ENCODE measurements at places on chromosomes 13 and 19.

DNA sequence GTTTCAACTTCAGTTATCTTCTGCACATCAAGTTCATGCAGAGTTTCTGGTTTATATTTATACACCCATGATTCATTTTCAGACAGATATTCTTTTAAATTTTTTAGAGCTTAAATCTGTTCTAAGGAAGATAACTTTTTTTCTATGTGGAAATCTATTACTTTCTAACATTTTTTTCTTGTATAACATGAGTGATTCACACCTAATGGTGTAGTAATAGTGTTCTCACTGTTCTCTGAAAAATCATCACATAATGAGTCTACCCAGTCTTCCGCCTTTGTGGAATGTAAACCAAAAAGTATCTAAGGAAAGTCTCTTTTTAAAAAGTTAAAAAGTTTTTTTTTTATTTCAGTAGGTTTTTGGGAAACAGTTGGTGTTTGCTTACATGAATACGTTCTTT is 70.8 kb downstream of the FNDC3A start:
- no peak for DNase-seq

- DNase-seq: no peak
Measured at GRCh38 chr13:62524498-62524897, 1108.8 kb upstream of the PCDH20 start.

GRCh38 chr13:41785402-41786172 is 175.3 kb downstream of the VWA8 start:
- no peak for DNase-seq

- peak; percentile 27 for DNase-seq
Measured at GRCh38 chr19:36460046-36460445, 29.3 kb downstream of the ZNF566 start.

GRCh38 chr19:49155005-49155819 is at the start of gene HRC:
HRC (minus strand) TSS chr19:49155396; CDS start chr19:49155237, 159 bp downstream.
- no peak for DNase-seq

GRCh38 chr13:30926781-30927180 is 5.7 kb upstream of the TEX26 start:
- no peak for DNase-seq

DNA sequence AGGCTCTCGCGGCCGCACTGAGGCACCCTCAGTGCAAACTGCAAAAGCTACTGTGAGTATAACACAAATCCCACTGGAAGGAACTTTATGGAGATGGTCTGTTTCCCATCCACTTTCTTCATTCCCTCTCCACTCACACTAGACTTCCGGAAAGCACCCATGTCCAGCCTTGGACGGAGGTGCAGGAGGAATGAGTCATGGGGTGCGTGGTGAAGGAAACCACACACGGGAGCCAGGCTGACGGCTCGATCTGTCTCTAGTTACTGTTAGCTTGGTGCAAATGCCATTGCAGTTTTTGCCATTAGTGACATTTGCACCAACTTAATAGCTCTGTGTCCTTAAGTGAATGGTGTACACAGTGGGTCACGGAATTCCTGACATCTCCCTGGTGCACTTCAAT is 14.6 kb downstream of the NLRP8 start:
- DNase-seq: no peak

GRCh38 chr19:17358395-17358794 is 18.7 kb downstream of the PLVAP start:
- DNase-seq: no peak

DNA sequence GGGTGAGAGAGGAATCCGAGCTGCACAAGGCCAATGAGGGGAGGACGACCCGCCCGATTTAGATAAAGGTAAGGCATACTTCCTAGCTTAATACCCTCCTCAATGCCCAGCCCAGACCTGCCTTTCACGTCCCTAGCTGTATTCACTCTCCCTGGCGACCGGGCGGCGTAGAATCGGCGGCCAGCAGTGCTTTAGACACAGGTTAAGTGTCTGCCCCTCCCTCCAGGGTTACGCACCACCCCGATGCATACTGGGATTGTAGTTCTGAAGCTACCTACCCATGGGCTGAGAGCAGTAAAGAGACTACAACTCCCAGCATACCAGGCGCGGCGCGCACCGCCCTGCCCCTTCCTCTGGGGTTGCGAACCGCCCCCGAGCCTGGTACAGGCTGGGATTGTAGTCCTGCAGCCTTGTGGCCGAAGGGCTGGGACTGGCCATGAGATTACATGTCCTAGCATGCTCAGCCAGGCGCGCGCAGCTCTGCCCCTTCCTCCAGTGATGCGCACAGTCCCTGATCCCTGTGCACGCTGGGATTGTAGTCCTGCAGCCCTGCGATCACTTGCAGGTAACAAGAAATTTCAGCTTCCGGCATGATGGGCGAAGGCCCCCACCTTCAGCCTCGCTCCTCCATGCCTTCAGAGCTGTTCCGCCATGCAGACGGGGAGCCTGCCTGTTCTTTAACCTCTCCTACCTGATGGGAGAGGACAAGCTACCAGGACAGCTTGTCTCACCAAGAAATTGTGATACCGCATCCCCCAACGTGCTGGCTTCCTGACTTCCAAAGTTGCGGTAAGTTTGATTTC is 43.5 kb upstream of the ZNF14 start:
- DNase-seq: peak; percentile 83

DNA sequence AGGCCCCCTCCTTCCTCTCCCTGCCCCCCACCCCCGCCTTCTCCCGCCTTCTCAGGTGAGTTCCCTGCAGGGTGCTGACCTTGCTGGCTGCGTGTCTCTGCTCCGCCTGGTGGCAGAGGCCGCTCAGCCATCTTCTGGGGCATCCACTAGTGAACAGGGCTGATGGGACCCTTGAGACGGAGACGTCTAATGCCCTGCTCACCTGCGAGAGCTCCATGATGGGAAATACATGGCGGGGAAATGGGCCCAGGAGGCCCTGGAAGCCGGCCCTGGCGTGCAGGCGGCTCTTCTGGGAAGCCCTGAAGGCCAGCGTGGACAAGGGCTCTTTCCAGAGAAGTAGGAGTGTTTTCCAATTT is 15.2 kb upstream of the F7 start:
- DNase-seq: no peak

- DNase-seq: no peak
Measured at GRCh38 chr13:94854688-94855087, 142.3 kb upstream of the SOX21 start.

DNA sequence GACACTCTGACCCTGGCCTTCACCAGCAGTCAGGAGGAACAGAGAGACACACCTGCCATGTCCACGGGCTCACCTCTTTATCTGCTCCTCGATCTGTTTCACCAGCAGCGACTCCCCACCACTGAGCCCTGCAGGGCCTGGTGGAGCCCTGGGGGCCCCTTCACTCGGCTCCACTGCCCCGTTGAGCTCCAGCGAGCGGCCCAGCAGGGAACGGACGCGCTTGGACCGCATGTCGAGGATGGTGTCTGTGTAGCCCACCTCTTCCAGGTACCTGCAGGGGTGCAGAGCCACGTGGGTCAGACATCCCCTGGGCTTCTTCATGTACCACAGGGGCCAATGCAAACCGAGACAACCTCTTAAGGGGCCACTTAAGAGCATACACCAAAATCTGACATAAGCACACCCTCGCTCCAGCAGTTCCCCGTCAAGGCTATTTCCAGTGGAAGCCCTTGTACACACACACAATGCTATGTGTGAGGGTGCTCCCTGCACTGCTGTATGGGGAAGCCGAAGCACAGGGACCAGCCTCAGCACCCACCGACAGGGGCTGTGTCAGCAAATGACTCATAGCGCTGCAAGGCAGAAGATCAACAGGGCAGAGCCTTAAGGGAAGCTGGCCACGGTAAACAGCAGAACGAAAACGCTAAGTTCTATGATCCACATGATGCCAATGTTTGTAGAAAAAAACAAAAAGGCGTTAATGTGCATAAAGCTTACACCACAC is 12.7 kb upstream of the FKRP start:
- DNase-seq: no peak

DNA sequence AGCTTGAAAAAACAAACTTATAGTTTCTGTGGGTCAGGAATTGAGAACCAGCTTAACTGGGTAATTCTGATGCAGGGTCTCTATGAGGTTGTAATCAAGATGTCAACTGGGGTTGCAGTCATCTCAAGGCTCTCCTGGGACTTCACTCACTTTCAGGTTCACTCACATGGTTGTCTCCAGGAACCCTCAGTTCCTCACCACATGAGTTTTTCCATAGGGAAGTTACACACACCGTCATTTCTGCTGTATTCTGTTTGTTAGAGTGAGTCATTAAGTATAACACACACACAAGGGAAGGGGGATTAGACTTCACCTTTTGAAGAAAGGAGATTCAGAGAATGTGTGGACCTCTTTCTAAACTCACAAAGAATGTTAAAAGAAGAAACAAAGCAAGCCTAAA is 34.9 kb upstream of the MLNR start:
- no peak for DNase-seq

DNA sequence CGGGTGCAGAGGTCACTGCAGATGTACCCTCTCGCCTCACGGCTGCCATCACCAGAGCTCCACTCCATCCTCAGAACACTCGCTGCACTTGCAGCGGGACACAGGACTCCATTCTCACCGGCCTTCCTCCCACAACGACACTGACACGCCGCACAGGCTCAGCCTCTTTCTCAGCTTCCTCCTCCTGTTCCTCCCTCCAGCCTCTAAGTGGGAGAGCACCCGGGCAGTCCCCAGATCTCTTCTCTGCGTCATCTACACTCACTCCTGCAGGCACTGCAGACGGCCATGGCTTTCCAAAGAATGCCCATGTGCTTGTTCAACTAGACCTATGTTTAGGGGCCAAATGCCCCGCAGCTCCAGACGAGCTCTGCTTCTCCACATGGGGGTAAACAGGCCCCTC is 14.3 kb upstream of the FKRP start:
- DNase-seq: no peak

GRCh38 chr19:49200238-49200862 is 42.8 kb downstream of the TRPM4 start:
- DNase-seq: no peak

GRCh38 chr19:49224879-49225278 is 67.3 kb downstream of the TRPM4 start:
- DNase-seq: peak; percentile 15

DNA sequence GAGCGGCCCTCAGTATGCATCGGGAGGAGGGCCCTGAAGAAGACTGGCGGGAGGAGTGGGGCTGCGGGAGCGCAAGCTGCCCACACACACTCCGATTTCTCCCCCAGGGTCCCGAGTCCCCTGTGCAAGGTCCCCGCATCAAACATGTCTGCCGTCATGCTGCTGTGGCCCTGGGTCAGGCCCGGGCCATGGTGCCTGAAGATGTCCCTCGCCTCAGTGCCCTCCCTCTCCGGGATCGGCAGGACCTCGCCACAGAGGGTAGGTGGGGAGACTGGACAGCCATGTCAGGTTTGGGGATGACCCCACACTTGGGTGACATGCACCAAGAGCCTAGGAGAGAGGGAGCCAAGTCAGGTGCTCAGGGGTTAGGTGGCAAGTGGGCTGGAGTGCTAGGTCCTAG is 4.7 kb downstream of the KMT2B start:
- no peak for DNase-seq

DNA sequence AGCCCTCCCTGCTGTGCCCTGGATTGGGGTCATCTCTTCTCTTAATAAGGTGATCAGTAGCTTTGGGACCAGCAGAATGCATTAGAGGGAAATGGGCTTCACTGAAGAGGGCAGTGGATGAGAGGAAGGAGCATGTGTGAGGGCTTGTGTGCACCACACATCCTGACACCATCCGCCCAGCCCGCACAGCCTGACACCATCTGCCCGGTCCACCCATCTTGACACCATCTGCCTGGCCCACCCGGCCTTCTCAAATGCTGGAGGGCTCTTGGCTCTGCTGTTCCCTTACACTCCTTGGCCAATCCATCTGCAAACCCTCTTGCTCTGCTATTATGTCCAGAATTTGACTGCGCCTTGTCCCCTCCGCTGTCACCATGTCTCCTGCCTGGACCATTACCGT is 41.8 kb downstream of the BICRA start:
- no peak for DNase-seq

- DNase-seq: peak; percentile 33
Measured at GRCh38 chr13:106038752-106039151, 496.7 kb downstream of the EFNB2 start.

DNA sequence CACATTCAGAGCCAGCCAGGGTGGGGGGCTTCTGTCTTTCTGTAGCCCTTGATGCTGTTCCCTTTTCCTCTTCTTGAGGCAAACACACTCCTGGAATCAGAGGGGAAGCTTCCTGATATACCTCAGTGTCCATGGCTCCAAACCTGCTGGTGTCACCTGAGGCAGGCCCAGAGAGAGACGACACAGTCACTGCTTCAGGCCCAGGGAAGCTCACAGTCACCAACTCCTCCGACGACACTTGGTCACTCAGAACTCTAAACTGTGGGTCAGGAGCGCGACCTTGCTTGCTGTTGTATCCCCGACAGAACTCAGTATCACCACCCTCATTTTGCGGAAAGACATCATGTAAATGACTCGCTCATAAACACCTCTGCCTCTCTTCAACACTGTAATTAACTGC is 1.1 kb downstream of the ATP13A1 start:
- DNase-seq: no peak

- DNase-seq: no peak
Measured at GRCh38 chr19:35000647-35001501, 751 bp downstream of the GRAMD1A start.

DNA sequence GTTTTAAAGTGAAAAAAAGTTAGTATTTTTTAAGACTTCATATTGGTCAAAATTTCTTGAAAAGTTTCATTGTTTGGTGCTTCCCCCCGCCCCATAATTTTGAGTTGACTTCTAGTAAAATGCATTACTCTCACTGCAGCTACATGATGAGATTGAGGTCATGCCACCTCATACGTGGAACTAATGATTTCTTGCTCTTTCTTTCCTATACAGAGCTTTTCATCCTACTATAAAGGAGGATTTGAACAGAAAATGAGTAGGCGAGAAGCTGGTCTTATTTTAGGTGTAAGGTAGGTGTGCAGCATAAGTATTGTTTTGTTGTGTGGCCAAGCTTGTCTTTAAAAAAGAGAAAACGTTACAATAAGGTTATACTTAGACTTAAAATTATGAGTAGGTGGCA is 55.0 kb downstream of the DNAJC15 start:
- DNase-seq: no peak

GRCh38 chr13:20127562-20128458 is 33.0 kb downstream of the GJA3 start:
- DNase-seq: no peak

- DNase-seq: no peak
Measured at GRCh38 chr13:34523406-34523805, 418.7 kb upstream of the NBEA start.

DNA sequence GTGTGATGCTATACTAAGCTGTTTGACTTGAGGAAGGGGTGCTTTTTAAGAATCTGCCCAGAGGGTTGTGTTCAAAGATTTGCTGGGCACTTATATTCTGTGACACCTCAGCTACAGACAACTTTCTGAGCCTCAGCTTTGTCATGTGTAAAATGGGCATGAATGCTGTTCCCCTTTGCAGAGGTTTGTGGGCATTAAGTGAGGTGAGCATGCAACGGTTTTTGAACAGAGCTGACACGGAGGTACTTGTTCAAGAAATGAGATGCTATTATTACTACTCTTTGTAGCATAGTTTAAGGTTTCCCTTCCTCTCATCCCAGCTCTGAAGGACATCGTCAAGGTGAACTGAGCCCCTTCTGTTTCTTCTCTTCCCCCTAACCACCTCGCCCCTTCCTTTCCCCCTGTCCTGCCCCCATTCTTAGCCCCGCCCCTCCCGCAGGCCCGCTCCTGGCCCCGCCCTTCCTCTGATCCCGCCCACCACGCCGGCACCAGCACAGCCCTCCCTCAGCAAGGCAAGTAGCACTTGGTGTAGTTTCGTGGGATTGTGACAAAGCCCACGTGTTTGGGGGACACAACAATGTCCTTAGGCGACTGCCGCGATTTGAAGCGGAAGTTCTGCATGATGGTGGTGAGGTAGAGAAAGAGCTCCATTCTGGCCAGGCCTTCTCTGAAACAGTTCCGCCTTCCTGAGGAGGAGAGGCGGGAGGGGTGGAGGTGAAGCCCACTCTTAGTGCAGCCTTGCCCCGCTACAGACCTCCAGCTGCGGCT is 26.1 kb upstream of the CYP2A7 start:
- no peak for DNase-seq

Data from HS-27A (cell line).